ENCODE measurements at places on chromosomes 16 and 17. TPM values are rescaled to one million over a fixed set of nuclear protein-coding genes. Genes with fewer than 3 reads are reported as not detected.
A peak's percentile ranks its signal among the peaks of the same experiment; 100 is the strongest.

- DNase-seq = no peak
Observed at GRCh38 chr17:17626840-17627239, 35.3 kb upstream of the PEMT start.

- DNase-seq = no peak
Observed at GRCh38 chr16:50102051-50102746, 36.4 kb downstream of the HEATR3 start.

DNA sequence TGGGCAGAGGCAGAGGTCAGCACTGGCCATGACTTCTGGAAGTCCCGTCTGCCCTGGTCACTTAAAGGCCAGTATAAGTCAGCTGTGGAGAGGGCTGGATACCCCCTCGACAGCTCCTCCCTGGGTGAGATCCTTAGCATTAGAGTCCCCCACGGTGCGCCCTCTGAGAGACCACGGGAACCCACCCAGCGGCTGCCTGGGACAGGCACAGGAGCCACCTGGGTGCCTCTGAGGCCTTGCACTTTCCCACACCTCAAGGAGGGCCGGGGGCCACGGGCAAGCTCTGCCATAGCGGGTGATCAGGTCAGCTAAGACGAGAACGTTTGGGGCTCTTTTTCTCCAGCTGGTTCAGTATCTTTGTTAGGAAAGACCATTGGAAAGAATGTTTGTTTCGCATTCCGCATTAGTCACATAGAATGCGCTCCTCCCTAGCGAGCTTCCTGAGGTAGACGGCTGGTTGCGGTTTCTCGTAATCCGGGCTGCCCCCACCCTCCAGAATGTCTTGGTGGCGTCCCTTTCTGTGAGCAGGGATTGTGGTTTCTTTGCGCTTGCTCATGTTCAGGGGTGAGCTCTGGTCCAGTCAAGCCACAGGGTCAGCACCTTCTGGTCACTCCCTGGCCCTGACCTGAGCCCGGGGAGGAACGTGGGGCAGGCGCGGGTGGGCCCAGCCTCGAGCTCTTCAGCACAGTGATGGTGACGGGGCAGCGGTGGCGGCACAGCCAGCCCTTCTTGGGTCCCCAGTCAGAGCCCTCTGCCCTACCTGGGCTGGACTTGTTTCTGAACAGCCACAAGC lies 25.2 kb downstream of the NME3 start:
- DNase-seq = no peak

Gene KRTAP3-1
- not detected for total RNA-seq

- no peak for DNase-seq
Observed at GRCh38 chr16:54277845-54278703, 8.5 kb downstream of the IRX3 start.

Gene PRAC1
- total RNA-seq = not detected

GRCh38 chr16:73483076-73483791 lies 435.3 kb upstream of the ZFHX3 start:
- DNase-seq = no peak

GRCh38 chr17:56913353-56913866 lies 439 bp downstream of the TRIM25 start:
- no peak for DNase-seq

DNA sequence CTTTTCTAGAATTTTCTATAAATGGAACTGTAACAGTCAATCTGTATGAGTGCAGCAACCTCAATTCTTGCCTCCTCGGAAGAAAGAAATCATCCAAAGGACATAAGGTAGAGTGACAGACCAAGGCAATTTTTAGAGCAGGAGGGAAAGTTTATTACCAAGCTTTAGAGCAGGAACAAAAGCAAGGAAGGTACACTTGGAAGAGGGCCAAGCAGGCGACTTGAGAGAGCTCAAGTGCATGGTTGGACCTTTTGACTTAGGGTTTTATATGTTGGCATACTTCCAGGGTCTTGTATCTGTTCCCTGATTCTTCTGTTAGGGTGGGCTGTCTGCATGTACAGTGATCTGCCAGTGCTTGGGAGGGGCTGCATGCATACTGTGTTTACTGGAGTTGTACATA lies 50.3 kb downstream of the SCNN1G start:
- DNase-seq = no peak

Gene AOC3
- 11.5 TPM for total RNA-seq

DNA sequence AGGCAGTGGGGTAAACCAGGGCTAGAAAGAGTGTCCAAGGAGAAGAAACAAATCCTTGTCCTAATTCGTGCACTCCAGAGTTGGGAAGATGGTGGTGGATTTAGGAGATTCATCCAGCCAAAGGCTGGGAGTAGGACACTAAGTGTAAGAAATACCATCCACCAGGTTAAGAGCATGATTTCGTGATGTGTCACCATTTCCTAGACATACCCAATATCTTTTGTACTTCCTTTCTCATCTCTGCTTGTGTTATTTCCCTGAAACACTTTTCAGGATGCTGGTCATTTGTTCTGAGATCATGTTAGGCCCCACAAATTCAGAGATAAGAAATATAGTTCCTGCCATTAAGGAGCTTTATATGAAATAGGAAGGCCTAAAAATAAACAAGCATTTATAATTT lies 106.3 kb upstream of the HLF start:
- DNase-seq = no peak

Gene HIGD1B
- total RNA-seq = 5.5 TPM

- peak; percentile 90 for DNase-seq
Observed at GRCh38 chr17:1413281-1413791, 13.3 kb upstream of the YWHAE start.

Gene TBC1D26
- not detected for total RNA-seq

GRCh38 chr17:57888311-57889216 lies 38.7 kb upstream of the MRPS23 start:
- DNase-seq = peak; percentile 53

DNA sequence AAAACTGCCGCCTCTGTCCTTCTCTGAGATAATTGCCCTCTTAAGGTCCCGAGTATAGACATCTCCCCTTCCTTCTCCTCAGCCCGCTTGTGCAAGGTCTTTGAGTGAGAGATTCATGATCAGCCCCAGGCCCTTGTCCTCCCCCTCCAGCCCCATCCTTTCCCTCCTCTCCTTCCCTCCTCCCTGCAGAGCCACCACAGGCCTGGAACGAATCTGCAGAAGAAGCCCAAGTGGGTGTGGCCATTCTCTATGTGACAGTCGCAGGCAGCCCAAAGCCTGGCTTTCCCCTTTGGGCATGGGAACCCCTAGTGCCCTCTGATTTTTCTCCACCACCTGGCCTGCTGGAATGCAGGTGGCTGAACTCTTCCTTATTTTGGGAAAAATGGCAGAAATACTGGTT lies 7.2 kb upstream of the NDRG4 start:
- DNase-seq = no peak

Gene RPRML
- total RNA-seq = not detected

Gene IL34
- total RNA-seq = 0.74 TPM

DNA sequence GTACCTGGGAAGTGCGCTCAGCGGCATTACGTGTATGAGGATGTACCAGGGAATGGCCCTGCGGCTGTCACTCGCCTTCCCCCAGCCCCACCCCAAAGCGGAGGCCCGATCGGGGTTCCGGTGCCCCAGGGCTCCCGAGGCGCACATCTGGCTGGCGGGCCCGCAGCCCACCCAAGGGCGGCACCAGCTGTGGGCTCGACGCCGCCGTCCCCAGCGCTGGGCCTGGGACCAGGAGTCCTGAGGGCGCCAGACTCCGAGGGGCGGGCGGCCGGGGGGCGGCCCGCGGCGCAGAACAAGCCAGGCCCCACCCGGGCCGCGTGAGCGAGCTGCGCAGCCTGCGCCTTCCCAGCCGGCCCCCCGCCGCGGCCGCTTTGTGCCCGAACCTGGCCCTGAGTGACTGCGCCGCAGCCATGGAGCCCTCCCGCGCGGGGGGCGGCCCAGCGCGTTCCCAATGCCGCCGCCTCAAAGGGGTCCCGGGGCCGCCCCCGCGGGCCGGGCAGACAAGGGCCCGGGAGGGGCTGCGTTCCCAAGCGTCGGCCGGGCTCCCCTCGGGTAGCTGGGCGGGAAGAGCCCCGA lies 17.4 kb downstream of the ZNF423 start:
- DNase-seq = peak; percentile 76
